MCF 10A (cell line): ENCODE measurements at places on chromosomes 3 and 15. TPM values are rescaled to one million over a fixed set of nuclear protein-coding genes. Genes with fewer than 3 reads are reported as not detected.

The C2CD4A gene
- total RNA-seq, result 0.16 TPM in 1 of 2 replicates, not detected in the other

The IMPG2 gene
- total RNA-seq, result 0.26 and 0.37 TPM in 2 replicates

DNA sequence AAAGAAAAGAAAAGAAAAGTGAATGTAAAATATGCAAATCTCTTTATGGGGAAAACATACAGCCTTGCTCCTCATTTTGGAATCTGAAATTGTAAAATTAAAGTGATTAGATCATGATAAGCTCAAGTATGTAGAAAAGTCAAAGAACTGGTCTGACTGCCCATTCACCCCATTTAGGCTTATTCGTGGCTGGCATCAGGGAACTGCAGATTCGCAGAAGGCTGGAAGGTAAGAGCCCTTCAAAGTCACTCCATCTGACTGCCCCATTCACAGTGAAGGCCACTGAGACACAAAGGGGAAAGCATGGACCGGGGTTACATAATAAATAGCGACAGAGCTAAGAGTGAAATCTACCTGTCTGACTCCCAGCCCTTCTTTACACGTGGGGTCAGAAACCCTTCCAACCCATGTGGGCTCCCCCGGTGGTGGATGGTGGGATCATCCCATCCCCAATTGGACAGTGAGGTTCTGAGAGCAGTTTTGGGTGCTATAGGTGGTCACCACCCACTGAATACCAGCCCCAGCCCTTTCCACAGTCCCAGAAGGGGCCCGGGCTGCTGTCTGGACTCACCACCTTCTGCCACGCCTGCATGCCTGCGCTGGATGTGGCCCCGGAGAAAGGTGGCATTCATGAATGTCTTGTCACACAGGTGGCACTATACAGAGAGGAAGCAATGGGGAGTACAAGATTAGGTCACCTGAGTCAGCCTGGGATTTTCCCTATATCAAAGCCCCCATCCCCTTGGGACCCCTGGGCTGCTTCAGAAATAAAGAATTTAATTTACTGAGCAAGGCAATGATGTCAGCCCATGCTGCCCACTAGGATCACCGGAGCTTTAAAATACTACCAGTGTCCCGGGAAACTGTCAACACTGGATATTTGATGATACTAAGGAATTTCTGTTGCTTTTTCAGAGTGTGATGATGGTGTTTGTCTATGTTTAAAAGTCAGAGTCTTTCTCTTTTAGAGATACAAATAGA, 17.9 kb downstream of the DZIP1L start:
- DNase-seq, result no peak
- H3K4me3 ChIP-seq, result no peak overlapping the region
- H3K36me3 ChIP-seq, result peaks cover 8% of the 10 kb centered on the region
- no peaks in the 10 kb centered on the region for H3K27me3 ChIP-seq
- H3K4me1 ChIP-seq, result no peaks in the 10 kb centered on the region
- H3K27ac ChIP-seq, result no peak overlapping the region

The FAM107A gene
- total RNA-seq, result not detected in 2 replicates
